ENCODE measurements at places on chromosomes 3 and 15.

- no peak for DNase-seq
Measured at GRCh38 chr15:26295336-26296085, 432.4 kb upstream of the ATP10A start.

GRCh38 chr3:184796551-184796950 lies 15.4 kb upstream of the VPS8 start:
- no peak for DNase-seq

DNA sequence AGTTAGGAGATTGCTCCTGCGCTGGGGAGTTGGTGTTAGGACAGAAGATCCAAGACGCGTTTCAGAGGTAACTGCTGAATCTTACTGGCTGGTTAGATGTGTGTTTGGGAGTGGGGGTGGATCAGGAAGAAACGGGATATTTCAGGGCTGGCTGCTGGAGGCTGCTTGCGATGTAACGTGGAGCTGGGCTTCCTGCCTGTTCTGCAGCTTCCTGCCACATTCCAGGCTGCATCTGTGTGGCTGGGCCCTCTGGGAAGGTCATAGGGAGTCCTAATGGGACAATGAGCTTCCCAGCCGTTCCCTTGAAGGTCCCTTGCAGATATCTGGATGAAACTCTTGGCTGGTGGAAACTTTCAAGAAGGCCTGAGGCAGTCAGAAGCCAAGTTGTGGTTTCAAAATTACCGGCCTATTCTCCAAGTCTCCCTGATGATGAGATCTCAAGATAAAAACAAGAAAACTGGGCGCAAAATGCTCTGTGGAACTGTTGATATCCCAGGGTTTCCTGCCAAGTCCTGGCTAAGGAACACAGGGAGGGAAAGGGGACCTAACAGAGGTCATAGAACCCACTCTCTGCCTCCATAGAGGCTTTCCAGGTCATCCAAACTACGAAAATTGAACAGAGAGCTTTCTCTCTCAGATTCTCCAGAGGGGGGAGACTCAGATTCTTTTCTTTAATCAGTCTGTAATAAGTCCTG lies 67.0 kb downstream of the NOX5 start:
- no peak for DNase-seq

- no peak for DNase-seq
Measured at GRCh38 chr3:194340757-194341400, 10.2 kb downstream of the CPN2 start.

DNA sequence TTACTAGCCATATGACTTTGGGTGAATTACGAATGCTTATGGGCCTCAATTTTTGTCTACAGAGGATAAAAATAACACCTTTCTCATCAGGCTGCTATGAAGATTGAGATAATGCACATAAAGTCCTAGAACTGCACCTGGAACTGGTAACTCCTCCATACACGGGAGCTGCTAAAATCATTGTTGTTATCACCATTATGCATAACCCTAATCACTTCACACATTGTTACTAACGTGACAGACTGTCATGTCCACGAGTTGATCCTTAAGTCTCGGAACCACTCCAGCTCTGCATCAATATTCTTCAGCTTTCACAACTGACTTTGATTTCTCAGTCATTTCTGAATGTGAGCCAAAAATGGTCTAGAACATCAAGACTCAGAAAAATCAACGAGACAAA lies 64.1 kb downstream of the RFTN1 start:
- DNase-seq, result no peak

- no peak for DNase-seq
Measured at GRCh38 chr3:28634019-28634418, 285.4 kb upstream of the AZI2 start.

- DNase-seq, result no peak
Measured at GRCh38 chr15:65877749-65878148, 8.5 kb downstream of the RAB11A start.

DNA sequence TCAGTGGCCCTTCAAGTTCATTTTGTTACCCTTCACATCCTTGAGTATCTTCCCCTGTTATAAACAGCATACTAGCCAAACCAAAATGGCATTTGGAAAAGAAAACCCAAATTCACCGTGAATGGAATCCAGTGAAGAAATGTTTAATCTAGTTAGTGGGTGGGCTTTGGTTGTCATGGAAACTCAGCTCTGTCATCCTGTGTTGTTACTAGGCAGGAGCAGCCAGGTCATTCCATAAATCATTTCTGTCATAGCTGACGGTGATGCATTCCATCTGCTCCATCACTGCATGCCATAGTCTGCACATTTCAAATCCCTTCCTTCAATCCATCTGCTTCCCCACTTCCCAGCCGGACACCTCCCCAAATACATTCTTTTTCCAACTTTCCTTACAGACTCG lies 140.4 kb upstream of the CGNL1 start:
- DNase-seq, result no peak

- DNase-seq, result no peak
Measured at GRCh38 chr15:43763819-43764446, 12.8 kb downstream of the ELL3 start.

GRCh38 chr3:126607214-126607908 lies 47.6 kb downstream of the TXNRD3 start:
- DNase-seq, result no peak

DNA sequence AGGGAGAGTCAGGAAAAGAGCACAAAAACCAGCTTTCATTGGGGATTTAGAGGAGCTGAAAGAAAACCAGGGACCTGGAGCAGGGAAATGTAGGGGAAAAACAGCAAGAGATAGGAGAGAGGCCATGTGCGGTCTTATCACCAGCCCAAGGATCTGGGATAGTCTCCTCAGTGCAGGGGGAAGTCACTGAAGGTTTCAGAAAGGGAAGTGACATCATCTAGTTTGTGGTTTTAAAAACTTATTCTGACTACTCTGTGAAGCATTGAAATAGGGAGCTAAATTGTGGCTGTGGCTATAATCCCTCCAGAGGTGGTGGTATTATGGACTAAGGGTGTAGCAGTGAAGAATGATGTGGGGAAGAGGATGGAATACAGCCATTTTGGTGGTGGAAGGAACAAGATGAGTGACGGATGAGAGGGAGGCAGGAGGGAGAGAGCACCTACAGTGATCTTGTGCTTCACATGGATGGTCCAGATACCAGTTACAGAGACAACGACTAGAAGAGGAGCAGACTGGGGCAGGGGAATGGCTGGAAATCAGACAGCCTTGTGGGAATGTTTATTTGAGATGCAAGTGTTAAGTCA lies 72.7 kb downstream of the HMG20A start:
- no peak for DNase-seq

- no peak for DNase-seq
Measured at GRCh38 chr3:47541583-47542108, 28.1 kb upstream of the ELP6 start.

DNA sequence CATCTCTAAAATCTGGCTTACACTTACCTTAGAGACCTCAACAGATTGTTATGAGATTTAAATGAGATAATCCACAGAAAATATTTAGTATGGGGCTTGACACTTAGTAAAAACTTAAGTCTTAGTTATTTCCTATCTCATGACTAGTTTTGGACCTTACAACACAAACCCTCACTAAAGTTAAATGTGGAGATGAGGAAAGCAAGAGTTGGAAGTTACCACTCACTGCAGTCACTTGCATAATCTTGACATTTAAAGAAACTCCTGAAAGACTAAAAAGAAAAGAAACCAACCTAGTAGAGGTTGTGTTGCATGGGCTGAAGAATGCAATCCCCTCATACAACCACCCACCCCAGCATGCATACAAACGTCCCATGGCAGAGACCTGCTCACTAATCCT lies 40.1 kb downstream of the ITGB5 start:
- DNase-seq, result no peak

DNA sequence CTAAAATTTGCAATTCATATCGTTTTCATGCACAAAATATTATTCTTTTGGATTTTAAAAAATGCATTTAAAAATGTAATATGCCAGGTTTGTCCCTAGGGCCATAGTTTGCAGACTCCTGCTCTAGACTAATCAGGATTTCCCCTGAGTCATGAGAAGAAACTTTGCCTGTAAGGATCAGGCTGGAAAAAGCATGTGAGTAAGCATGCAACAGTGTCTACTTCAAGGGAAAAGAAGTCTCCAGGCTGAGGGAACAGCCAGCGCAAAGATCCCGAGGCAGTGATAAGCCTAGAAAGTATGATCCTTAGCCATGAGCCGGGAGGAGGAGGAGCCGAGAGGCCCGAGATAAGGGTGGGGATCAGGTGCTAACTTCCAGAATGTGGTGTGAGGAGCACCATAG lies 382.8 kb upstream of the CFAP20DC start:
- DNase-seq, result no peak

- no peak for DNase-seq
Measured at GRCh38 chr3:106086636-106087035, 217.8 kb upstream of the CBLB start.

DNA sequence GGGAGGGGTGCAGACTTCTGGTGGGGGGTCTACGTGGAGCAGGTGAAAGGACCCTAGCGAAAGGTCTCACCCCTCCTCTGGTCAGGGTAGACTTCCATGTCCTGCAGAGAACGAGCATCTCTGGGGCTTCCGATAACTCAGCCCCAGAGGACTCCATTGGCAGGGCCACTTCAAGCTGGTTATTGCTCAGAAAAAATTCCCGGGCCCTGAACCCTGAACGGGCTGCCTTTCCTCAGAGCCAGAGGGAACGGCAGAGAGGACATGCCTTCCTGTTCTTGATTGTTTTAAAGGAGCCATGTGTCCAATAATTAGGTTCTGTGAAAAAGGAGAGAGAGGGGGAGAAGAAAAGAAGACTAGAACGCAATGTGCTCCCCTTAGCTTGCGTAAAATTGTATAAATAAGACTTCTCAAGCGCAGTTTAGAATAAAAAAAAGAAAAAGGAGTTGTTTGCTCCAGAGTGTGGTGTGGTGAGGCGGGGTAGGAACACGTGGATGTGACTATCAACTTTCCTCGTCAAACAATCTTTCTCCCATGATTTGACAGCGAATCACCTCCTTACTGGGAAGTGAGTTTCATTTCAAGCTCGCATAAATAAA lies 193.4 kb upstream of the UBE2E1 start:
- no peak for DNase-seq

DNA sequence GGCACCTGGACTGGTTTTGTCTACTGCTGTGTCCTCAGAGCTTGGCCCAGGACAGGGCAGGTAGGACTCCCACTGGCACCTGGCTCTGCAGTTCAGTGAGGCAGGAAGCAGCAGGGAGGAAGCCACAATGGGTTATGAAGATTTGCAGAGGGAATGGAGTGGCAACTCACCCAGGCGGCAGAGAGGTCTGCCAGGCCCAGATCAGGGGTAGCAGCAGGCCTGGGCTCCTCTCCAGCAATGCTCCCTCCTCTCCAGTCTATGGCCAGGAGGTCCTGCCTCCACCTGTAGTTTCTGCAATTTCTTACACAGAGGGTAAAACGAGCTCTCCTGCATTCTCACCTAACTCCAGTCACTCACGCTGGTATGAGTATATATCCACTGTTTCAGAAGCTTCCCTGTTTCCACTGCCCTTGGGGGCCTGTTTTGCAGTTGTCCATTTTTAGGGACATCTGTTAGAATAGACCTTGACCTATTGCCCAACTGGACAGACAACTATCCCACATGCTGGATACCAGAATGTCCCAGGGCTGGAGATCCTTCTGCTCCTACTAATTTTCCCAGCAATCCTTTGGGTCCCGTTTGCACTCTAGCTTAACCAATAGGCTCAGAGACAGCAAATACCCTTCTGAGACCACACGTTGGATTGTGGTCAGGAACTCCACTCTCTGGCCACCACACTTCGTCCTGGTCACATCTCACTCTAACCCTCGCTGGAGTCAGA lies 35.2 kb downstream of the HMCES start:
- no peak for DNase-seq

- no peak for DNase-seq
Measured at GRCh38 chr3:46829699-46830208, 33.5 kb downstream of the MYL3 start.

- DNase-seq, result no peak
Measured at GRCh38 chr3:58490860-58491501, 915 bp upstream of the KCTD6 start.

DNA sequence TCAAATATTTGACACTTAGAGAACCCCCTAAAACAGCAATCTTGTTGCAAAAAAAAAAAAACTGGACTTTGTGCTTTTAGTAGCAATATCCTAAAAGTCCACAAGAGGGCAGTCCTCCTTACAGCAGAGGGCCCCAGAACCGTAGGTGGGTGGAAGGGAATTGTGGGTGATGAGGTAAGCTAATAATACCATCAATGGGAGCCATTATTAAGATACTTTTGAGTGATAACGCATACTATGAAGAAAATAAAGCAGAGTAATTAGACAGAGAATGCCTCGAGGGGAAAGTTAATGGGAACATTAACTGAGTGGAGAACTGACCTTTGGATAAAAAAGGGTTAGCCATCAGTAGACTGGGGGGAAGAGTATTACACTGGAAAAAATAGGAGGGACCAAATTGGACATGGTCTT lies 229.9 kb downstream of the THRB start:
- DNase-seq, result no peak

DNA sequence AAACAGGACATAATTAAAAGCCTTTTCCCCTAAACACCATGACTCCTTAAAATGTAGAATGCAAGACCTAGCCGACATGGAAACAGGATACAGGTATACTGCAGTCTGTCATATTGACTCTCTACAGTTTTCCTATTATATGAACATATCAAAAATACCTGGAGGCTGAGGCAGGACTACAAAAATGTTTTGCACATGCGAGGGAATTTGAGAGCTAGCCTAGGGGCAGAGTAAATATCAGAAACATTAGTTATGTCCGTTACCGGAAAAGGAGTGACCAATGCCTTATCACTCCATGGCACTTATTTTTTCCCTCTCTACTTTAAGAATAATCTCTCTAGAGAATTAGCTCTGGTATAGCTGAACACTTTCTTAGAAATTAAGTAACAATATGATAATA lies 732.3 kb downstream of the TUSC7 start:
- no peak for DNase-seq

DNA sequence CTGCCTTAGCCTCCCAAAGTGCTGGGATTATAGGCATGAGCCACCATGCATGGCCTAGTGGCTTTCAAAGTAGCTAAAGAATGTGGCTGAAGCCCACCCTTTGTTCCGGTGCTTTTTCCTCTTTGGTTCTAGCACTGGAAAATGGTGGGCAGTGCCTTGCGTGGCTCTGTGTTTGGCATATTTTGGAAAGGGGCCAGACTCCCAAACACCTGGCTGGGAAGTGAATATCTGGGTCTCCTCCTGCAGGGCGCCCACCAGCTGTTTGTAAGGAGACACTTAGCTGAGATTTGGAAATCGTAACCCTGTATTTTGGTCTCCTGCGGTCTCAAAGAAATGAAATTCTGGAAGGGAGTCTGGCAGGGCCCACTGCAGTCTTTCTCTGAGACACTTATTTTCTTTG lies 336.4 kb downstream of the IL20RB start:
- no peak for DNase-seq

DNA sequence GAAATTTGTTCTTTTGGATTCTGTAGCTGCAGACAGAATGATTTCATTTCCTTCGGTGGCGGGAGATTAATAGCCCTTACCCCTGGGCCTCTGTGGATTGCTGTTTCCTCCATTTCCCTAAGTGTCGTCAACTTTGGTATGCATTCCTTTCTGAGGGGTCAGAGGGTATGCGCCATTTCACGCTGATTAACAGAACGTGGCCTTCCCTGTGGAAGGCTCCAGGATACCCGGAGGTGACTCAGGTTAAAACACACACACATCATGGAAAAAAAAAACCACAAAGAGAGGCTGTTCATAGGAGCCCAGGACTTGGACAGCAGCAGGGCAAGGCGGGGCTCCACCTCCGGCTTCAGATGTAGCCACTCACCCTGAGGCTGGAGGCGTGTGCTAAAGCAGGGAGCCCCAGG lies 51.9 kb downstream of the EPHB1 start:
- no peak for DNase-seq

All from activated CD4-positive, alpha-beta T cell treated with anti-CD3 and anti-CD28 coated beads for 4 hours (primary cell).